Psoas muscle (tissue), 8 donors: ENCODE measurements at places on chromosomes 6 and 20. TPM values are rescaled to one million over a fixed set of nuclear protein-coding genes. Genes with fewer than 3 reads are reported as not detected.
A peak's percentile ranks its signal among the peaks of the same experiment; 100 is the strongest.

- DNase-seq = peak; percentile 91
Observed at GRCh38 chr20:675453-676314, at the start of gene SCRT2. Gene SCRT2, minus strand, starts transcription at chr20:675802. Its CDS starts 201 bp downstream, at chr20:675601.

GRCh38 chr6:80174900-80175572 lies 68.6 kb downstream of the BCKDHB start:
- no peak for DNase-seq

DNA sequence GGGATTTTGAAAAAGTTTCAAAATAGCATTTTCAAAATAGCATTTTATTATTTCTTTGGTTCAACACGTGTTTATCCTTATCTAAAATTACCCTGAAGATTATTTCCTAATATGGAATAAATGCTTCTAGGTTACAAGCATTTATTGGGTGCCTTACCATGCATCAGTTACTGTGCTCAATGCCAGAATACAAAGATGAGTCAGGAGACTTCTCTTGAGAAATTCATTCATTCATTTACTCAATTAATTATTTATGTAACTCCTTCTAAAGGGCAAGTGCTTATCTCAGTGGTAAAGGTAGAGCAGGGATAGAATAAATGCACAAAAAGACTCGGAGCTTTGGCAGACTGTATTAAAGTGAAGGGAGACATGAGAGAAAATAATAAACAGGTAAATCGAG lies 150.1 kb upstream of the PDE7B start:
- DNase-seq = no peak

- DNase-seq = no peak
Observed at GRCh38 chr6:40891686-40892085, 147.3 kb downstream of the UNC5CL start.

- no peak for DNase-seq
Observed at GRCh38 chr20:48761023-48761785, 66.6 kb downstream of the PREX1 start.

- DNase-seq = no peak
Observed at GRCh38 chr6:94377835-94378234, 958.5 kb upstream of the EPHA7 start.

DNA sequence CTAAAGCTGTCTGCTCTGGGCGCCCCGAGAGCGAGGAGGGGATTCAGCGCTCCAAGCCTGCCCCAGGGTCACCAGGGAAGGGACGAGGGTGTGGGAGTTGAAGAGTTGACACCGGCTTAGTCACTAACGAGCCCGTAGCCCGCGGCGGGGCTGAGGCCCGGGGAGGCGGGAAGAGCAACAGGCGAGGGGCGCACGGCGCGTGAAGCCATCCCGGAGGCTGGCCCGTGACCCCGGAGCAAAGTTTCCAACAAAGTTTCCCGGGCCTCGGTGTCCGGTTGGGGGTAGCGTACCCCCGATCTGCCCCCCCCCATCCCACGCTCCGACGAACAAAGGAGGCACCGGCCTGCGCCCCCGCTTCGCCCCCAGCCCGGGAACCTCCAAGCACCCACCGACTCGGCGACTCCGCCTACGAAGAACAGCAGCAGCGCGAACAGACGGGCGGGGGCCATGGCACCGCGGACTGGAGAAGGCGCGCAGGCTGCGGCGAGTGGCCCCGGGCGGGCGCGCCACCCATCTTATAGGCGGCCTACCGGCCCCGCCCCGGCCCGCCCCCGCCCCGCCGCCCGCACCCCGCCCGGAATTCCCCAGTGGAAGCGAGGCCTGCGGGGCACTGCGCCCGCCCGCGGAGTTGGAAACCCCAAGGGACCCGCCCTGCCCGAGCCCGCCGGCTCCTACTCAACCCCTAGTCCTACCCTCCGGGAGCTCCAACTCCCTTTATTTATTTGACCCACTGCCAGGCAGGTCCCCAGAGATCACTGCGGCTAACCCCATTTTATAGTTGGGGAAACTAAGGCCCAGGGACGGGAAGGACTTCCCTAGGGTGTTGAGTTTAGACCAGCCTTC lies at the start of gene SDC4:
Gene SDC4 (minus strand): TSS at position 489 of the 843 bp plus-strand sequence. CDS start 40 bp downstream, at position 449.
- peak; percentile 88 for DNase-seq

DNA sequence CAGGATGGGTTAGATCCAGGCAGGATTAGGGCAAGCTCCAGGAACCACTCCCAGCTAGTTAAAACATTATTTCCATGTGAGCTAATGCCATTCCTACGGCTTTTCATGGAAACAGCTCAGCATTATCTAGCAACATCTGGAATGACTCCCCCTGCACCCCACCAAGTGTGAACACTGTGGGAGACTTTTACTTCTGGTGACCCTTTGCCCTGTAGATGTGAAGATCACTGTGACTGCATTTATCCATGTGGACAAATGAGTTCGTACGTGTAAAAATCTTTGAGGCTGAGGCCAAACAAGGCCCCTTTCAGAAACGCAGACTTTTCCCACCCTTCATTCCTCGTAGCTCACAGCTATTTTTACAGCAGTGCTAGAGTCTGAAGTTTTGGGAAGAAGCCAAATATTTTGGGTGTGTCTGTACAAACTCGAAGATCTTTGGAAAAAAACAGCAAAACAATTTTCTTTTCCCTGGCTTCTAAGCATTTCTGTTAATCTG lies 221.8 kb upstream of the SOX4 start:
- no peak for DNase-seq

DNA sequence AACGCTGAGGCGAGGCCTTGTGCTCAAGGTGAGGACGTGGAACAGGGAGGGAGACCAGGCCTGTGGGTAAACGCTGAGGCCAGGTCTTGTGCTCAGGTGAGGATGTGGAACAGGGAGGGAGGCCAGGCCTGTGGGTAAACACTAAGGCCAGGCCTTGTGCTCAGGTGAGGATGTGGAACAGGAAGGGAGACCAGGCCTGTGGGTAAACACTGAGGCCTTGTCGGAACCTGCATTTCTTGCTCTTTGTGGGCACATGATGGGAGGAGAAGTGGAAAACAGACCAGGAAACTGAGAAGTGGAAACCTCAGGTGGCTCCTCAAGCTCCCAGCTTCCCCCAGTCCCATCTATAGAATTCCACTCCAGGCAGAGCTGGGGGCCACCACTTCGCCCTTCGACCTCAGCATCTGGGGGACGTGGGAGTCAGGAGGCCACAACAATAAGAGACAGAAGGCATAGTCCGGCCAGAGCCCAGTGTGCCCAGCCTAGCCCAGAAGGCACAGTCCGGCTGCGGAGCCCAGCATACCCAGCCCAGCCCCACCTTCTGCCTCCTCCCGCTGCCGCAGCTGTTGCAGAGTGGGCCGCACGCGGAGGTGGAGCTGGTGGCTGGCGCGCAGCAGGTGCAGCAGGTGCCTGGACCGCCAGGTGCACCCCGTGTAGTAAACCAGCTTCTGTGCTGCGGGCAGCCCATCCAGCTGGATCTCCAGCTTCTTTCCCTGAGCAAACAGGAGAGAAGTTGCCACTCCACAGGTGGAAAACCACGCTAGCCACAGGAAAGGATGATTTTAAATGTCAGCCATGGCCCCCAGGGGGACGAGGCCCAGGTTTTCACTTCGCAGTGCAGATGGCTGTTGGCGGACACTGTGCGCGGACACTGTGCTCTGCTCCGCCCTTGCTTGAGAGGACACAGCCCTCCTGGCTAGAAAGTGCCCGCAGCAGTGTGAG lies 17.5 kb downstream of the FRMD1 start:
- DNase-seq = no peak

DNA sequence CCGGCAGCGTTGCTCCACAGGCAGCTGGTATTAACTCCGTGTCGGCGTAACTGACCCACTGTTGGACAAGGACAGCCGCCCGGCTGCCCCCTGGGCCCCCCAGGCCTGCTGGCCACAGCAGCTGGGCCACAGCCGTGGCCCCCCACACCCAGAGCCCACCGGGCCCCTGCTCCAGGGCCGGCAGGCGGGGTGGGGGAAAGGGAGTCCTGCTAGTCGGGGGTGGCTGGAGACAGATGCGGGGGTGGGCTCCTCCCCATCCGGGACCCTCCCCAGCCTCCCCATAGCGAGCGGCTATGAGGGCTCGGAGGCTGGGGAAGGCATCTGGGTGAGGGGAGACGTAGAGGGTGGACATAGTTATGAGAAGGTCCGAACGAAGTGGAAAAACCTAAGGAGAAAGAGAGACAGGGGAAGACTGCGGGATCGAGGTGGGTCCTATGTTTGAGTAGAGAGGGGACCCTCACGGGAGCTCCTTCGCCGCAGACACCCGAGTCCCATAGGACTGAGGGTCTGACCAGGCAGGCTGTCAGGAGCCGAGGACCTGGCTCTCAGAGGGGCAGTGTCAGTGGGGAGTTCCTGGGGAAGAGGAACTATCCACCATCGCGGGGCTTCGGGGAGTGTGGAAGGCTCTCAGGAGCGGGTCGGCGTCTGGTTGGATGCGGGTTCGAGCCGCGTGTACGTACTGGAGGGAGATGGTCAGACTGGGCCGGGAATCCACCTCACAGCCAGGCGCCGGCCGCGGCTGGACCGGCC lies 511 bp downstream of the VARS1 start:
- no peak for DNase-seq

DNA sequence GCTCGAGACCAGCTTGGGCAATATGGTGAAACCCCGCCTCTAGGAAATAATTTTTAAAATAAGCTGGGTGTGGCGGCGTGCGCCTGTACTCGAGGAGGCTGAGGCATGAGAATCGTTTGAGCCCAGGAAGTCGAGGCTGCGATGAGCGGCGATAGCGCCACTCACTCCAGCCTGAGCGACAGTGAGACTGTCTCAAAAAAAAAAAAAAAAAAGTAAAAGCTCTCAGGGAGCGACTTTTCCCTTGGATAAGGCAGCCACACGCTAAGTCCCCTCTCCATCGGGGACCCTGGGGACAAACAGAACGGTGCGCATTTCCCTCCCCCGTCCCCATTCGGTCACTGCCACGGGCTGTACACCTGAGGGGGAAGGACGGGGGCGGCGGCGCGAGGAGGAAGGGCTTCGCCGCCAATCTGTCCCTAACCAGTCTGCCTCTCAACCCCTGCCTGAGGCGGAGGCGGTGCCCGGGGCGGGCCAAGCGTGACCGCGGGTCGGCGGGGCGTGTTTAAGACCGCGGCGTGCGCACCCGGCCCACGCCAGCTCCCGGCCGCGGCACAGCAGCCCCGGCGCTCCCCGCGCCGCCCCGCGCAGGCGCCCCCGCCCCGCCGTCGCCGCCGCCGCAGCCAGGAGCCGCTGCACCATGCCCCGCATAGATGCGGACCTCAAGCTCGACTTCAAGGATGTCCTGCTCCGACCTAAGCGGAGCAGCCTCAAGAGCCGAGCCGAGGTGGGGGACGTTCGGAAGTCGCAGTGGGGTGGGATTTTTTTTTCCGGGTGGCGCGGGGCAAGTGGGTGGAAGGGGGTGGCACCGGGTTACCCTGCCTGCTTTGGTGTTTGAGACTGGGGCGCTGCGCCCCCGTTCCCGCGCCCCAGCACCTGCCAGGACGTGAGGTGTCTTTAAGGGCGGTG lies at the start of gene GMPR:
Gene GMPR (plus strand): TSS at position 531 of the 906 bp plus-strand sequence. CDS start 107 bp downstream, at position 638.
- DNase-seq = peak; percentile 86

- DNase-seq = no peak
Observed at GRCh38 chr6:144728804-144729203, 443.7 kb downstream of the UTRN start.

DNA sequence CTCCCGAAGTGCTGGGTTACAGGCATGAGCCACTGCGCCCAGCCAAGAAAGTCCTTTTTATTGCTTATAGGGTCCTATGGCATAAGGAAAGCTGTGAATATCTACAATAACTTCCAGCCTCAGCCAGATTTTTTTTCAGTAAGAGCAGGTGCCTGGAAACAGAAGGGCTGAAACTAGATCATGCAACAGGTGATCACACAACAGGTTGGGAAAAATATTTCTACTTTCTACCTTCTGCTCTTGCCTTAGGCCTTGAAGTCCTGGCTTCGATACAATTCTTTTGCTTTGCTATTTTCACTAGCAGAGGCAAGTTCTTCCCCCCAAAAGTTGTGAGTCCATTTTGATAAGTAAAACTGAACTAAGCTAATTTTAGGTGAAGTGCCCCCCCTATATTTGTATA lies 9.7 kb upstream of the FBXO30 start:
- DNase-seq = no peak

DNA sequence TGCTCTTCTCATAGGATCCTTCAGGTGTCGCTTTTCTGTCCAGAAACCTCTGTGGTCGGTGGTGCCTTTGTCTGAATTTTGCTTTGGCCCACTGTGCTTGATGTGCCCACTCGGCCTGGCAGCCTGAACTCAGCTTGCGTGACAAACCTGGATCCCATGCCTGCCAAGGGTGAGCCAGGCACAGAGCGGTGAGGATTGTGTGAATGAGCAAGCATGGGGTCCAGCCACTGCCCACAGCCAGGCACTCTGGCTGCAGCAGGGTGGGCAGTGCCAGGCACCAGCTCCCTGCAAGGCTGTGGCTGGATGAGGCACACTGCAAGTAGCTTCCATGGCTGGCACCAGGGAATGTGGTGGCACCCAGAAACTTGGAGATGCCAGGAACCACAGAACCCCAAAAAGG lies 110.3 kb downstream of the THEMIS start:
- no peak for DNase-seq

GRCh38 chr6:154499855-154500589 lies 10.5 kb downstream of the CNKSR3 start:
- DNase-seq = no peak

- peak; percentile 79 for DNase-seq
Observed at GRCh38 chr6:43992783-43993644, 134.2 kb downstream of the MRPL14 start.

DNA sequence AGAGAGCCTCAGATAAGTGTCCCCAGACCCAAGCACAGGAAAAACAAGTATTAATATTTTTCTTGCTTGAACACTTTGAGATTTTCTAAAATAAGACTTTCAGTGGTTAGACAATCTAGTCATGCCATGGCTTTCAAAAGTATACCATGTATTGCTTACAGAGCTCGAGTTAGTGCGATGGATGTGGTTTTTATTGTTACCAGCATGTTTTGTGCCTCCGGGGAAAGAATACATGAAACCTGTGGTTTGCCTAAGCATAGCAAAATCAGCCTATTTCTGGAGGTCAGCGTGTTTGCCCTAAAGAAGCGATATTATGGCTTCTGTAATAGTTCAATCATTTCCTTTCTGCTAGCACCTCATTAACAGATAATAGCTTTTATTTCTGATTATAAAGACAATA lies 21.6 kb downstream of the RIN2 start:
- no peak for DNase-seq

DNA sequence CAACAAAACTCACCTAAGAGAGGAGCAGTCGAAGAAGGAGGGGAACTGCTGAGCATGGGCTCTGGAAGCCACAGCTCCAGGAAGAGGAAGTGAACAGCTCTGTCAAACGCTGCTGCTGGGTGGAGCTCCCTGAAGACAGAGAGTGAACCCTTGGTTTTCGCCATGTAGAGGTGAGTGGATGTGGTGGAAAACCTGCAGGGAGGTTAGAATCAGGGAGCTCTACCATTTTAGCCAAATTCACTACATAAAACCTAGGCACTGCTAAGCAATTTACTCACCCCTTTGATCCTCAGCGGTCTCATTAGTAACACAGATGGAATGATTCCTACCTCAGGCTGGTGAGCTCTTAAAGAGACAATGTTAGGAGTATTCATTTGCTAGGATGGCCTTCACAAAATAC lies 19.4 kb upstream of the TFAP2A start:
- DNase-seq = no peak

- no peak for DNase-seq
Observed at GRCh38 chr20:9877932-9878495, 39.1 kb upstream of the PAK5 start.

Gene PPP1R14C
- polyA plus RNA-seq = 5.9 TPM

Gene ARG1
- 0.08 TPM for polyA plus RNA-seq

Gene HLA-DMB
- polyA plus RNA-seq = 2.9 TPM

Gene TTLL9
- polyA plus RNA-seq = 0.01 TPM

Gene C20orf204
- 0.30 TPM for polyA plus RNA-seq

Gene DOK5
- 7.4 TPM for polyA plus RNA-seq

Gene FAM50B
- polyA plus RNA-seq = 10.1 TPM
